ENCODE measurements at places on chromosomes 1 and 21.

DNA sequence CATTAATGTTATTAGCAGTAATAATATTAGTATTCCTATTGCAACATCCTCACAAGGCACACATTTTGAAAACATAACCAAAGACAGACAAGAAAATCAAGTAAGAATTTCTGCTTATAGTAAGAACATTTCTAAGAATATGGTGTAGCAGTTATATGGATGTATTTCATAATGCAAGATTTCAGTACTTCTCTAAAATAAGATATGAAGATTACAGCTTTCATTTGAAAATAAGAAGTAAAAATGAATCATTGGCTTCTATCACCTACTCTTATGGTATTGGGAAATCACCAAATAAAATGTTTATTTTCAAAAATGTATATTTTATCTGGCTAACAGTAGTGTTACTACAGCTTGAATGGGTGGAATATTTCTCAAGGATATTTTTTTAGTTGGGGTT, 103.8 kb upstream of the USP25 start:
- no peak for DNase-seq

DNA sequence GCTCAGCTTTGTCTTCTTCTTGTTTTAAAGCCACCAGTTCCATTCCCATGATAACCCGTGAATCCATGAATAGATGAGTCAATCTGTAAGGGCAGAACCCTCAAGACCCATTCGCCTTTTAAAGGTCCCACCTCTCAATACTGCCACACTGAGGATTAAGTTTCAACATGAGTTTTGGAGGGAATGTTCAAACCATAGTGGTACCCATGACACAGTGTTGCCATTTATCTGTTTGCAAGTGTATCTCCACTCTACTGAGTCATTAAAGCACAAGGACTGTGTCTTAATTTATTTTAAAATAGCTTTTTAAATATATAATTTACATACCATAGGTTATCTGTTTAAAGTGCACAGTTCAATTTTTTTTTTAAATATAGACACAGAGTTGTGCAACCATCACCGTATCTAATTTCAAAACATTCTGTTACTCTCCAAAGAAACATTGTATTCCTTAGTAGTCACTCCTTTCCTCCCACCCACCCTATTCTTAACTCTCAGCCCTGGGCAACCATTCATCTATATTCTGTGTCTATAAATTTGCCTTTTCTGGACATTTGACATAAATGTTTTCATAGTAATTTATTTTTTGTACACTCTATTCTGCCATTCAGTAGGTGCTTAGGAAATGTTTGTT, 4.8 kb upstream of the IL24 start:
- DNase-seq: no peak

- DNase-seq: no peak
Observed at GRCh38 chr1:242224461-242224860, 225.6 kb upstream of the MAP1LC3C start.

DNA sequence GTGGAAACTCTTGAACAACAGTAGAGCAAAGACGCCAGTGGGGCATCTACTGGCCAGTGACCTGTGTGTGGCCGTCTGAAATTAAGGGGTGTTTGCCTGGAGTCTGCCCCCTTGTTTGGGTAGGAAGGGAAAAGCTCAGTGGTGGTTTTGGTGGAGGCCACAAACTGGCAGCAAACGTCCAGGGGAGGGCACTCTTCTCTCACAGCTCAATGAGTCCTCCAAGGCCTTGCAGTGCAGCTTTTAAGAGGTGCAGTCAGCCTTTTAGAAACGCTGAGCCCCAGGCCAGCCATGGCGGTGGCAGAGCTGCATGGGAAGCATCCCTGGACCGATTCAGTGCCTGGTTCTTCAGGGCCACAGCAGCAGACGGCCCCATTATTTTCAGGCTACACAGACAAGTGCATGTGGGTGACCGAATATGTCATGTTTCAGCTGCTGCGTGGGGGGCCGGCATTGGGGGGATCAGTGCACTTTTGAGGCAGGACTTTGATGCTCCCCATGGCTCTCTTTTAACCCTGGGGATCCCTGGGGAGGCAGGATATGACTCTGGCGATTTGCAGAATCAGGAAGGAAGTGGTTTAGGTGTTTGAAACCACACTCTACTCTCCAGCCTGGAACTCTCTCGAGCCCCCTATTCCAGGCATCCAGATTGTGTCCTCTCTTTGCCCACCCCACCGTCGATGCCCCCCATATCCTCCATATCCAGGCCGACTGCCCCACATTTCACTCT, 414.0 kb downstream of the PRDM2 start:
- DNase-seq: peak; percentile 58

DNA sequence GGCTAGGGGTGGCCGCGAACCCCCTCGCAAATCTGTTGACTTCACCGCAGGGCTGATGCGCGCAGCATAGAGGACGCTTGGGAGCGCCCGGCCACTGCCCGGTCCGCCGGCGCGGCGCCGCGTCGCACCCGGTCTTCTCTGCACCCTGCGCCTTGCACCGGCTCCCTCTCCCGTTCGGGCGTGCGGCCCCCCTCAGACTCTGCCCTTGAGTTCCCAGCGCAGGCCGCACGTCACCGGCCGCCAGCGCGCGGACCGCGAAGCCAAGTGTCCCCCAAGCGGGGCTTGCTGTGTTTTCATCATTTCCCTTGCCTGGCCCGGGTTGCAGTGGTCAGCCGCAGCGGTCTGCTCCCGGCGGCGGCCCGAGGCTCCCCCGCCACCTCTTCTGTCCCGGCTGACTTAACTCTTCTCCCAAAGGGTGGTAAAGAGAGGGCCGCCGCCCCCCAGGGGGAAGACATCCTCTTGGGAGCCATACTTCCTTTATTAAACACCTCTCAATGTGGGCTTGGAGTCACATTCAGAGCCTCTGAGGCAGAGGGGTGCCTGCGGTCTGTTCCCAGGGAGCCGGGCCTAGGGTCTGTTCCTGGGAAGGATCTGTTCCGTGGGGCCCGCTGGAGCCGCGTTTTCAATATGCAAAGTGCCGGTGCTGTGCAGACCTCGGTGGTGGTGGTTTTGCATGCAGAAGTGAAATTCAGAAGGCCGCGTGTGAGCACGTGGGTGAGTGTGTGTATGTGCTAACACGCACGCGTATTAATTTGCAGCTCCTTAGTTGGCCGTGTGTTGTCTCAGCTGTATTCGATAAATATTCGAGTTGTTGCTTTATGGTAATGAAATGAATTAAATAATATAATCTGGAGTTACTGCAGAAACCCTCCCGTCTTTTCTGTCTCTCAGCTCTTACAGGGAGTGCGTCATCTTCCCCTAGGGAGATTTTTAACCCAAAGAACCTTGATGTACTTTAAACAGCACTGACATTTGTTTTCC, 17.6 kb downstream of the PBX1 start:
- DNase-seq: peak; percentile 66

DNA sequence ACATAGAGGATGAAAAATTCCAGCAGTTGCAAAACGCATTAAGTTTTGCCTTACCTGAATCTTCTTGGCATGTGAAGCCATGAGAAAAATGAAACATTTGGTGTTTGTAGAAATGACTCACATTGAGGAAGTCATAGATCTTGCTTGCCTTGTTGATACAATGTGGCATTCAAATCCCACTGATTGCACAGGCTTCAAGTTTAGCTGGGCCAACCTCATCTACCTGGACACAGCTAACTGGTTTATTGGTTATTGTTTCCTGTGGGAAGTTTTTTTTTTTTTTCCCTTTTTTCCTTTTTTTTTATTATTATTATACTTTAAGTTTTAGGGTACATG, 168.9 kb upstream of the C21orf91 start:
- no peak for DNase-seq

Measured in left ventricle myocardium superior (tissue), 1 donor.